ENCODE measurements at places on chromosomes 4 and X.
A peak's percentile ranks its signal among the peaks of the same experiment; 100 is the strongest.

- DNase-seq = peak; percentile 11
- no peaks in the 10 kb centered on the region for H3K27me3 ChIP-seq
- H3K4me3 ChIP-seq = peak overlapping the region; percentile 74
- H3K36me3 ChIP-seq = peaks cover 4% of the 10 kb centered on the region
Observed at GRCh38 chrX:23783589-23784469, 856 bp downstream of the SAT1 start.

- DNase-seq = peak; percentile 38
- no peaks in the 10 kb centered on the region for H3K36me3 ChIP-seq
- no peaks in the 10 kb centered on the region for H3K27me3 ChIP-seq
- no peak overlapping the region for H3K4me3 ChIP-seq
- no peak overlapping the region for H3K27ac ChIP-seq
- H3K4me1 ChIP-seq = peaks cover 4% of the 10 kb centered on the region
Observed at GRCh38 chrX:129637217-129638109, 17.3 kb downstream of the APLN start.

- H3K27me3 ChIP-seq = no peaks in the 10 kb centered on the region
- DNase-seq = no peak
- H3K4me1 ChIP-seq = no peaks in the 10 kb centered on the region
- H3K36me3 ChIP-seq = peaks cover 8% of the 10 kb centered on the region
- H3K27ac ChIP-seq = no peak overlapping the region
Observed at GRCh38 chr4:40875507-40876150, 125.9 kb downstream of the NSUN7 start.

DNA sequence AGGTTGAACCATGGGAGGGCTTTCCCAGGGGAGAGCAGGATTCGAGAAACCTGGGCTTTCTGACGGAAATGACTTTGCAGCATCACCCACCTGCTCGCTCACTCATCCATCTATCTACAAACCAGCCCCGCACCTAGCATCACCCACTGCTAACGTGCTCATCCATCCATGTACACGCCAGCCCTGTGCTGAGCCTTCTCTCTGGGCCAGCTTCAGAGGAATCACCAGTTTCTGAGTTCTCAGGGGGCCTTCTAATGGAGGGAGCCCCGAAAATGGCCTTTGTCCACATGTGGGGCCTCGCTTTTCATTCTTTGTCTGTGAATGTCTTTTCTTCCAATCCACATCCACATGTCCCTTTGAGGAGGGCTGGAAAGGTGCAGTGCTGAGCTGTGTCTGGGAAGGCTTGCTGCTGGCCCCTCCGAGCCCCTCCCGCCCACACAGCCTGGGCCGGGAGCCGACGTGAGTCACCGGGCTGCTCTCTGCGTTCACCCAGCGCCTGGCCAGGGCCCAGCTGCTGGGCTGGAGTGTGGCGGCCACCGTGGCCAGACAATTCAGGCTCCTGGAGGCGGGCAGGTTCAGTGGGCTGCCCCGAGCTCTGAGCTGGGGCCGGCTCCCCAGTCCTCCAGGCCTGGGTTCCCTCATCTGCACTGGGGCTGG is 14.7 kb downstream of the SORCS2 start:
- peak overlapping the region; percentile 35 for H3K27ac ChIP-seq
- H3K36me3 ChIP-seq = no peaks in the 10 kb centered on the region
- H3K4me1 ChIP-seq = peaks cover 25% of the 10 kb centered on the region

DNA sequence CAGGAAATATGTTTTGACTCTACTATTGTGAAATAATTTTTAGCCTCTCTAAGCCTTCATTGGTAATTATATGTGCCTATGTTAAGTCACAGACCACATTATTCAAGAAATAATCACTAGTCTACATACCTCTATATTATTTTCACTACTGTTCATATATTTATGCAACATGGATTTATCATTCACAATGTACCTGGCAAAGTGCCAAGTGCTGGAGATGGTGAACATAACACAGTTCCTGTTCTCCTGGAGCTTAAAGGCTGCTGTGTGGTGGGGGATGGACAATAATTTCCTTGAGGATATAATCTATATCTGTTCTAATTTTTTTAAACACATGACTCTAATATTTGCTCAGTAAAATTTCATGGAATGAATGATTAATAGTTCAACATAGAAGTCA is 527.7 kb upstream of the CXorf51A start:
- no peaks in the 10 kb centered on the region for H3K36me3 ChIP-seq
- DNase-seq = no peak
- H3K4me1 ChIP-seq = no peaks in the 10 kb centered on the region
- no peak overlapping the region for H3K27ac ChIP-seq
- H3K4me3 ChIP-seq = no peak overlapping the region

DNA sequence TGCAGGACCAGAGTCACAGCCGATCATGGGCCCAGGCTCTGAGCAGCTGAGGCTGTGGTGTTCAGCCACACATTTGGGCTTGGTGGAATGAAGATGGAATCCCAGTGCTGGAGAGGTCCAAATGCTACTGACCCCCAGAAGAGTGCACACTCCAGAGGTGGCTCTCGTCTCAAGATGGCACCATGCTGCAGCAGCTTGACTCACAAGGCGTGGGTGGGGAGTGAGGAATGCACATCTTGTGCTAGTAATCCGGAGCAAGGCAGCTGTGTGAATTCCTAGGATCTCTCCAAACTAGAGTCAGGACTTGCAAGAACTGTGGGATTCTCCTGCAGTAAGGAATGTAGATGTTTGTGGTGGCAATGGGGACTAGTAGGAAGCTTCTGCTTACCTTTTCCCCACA is 28.7 kb downstream of the RAB28 start:
- H3K27me3 ChIP-seq = no peaks in the 10 kb centered on the region
- H3K4me3 ChIP-seq = no peak overlapping the region
- H3K27ac ChIP-seq = no peak overlapping the region

- H3K36me3 ChIP-seq = no peaks in the 10 kb centered on the region
- H3K4me1 ChIP-seq = no peaks in the 10 kb centered on the region
- no peaks in the 10 kb centered on the region for H3K27me3 ChIP-seq
- DNase-seq = peak; percentile 82
Observed at GRCh38 chrX:54357414-54358377, at the start of gene WNK3. Gene WNK3 (minus strand): TSS chrX:54358046.

DNA sequence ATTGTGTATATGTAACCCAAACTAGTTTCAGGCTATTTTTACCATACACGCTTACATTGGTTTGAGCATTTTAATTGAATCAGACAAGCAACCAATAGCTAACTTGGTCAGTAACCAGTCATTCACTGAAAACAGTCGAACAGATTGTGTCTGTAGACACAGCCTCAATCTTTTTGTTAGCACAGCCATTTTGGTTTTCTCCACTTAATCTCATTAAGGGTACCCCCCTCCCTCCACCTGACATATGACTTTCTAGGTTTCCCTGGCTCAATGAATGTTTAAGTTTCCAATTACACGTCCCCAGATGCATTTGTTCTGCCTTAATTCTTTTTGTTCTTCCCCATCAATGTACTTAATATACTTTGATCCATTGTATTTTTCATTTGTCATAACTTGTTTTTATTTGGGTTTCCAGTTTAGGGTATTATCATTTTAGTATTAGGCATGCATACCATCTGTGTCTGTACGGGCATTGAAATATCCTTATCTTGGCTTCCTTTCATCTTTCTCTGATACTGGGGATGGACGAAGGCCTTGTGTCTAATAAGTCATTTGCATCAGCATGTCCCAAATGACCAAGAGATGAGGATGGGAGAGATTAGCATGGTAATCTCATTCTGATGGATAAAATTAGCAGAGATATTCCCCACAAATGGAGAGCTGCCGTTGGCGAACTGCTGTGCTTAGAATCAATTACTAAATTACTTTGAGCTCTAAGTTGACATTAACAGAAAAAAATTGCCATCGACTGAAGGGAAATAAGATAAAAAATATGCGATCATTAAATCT is 35.9 kb upstream of the PHOX2B start:
- no peaks in the 10 kb centered on the region for H3K36me3 ChIP-seq
- H3K4me3 ChIP-seq = no peak overlapping the region
- DNase-seq = no peak
- no peak overlapping the region for H3K27ac ChIP-seq
- H3K27me3 ChIP-seq = no peaks in the 10 kb centered on the region

DNA sequence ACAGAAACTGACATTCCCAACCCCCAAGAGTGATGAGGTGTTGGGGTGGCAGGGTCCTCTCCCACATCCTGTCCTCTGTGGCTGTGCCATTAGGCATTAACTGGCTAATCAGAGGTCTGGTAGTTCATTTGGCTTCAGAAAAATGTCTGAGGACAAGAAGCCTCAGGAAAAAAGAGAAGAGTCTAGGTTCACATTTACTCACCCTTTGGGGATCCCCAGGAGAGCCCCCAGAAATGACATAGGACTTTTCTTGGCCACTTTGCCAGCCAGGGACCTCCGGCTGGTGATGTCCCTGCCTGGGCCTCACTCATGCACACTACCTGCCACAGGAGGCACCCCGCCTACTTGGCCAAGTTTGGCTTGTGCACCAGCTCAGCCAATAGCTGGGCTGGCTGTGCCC is 173.0 kb downstream of the RBM46 start:
- no peak for DNase-seq
- no peak overlapping the region for H3K27ac ChIP-seq

DNA sequence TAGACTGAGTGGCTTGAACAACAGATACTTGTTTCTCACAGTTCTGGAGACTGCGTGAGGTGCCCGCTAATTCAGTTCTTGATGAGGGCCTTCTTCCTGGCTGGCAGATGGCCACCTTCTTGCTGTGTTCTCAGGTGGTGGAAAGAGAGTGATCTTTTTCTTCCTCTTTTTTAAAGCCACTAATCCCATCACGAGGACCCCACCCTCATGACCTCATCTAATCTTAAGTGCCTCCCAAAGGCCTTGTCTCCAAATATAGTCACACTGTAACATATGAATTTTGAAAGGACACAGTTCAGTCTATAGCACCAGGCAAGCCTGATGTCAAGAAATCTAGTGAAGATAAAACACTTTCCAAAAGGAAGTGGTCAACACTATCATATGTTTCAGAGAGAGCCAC is 12.4 kb downstream of the VAMP7 start:
- no peak overlapping the region for H3K4me3 ChIP-seq
- no peak for DNase-seq
- no peaks in the 10 kb centered on the region for H3K4me1 ChIP-seq
- peaks cover 2% of the 10 kb centered on the region for H3K36me3 ChIP-seq
- H3K27ac ChIP-seq = no peak overlapping the region

DNA sequence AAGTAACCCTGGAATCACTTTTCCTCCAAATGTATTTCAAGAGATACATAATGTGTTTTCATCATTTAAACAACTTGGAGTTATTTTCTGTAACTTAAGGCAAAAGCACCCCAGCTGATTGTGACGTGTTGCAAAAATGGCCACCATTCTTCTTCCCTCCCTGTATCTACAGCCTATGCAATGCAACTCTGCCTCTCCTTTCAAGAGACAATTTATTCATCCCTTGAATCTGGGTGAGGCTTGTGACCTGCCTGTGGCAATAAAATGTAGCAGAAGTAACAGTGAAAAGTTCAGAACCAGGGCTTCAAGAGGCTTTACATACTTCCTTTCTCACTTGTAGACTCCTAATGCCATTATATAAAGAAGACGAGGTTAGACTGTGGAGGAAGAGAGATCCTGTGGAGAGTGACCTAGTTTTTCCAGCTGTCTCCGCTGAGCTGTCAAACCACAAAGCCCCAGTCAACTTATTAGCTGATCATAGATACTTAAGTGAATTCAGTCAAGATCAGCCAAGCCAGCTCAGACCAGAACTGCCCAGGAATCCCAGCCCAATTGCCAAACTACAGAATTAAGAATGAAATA is 81.0 kb upstream of the KLF3 start:
- H3K4me3 ChIP-seq = no peak overlapping the region
- peaks cover 26% of the 10 kb centered on the region for H3K4me1 ChIP-seq
- no peaks in the 10 kb centered on the region for H3K36me3 ChIP-seq
- DNase-seq = peak; percentile 63
- no peaks in the 10 kb centered on the region for H3K27me3 ChIP-seq

DNA sequence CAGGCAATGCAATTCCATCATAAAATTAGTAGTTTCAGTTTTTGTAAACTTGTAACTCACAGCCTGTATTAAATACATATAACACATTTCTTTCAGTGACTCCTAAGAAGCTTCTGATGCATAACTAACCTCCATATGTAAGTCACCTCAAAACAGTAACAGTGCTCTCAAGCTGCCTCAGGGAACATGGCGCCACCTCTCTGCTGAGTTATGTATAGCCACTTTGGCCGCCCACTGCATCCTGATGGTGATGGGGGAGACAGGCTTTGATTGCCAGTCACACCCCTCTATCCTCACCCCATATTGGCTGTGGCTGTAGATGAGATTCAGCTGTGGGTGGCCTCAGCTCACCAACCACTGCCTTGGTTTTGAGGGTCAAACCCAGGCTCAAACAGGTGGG is 54.3 kb downstream of the LRBA start:
- no peaks in the 10 kb centered on the region for H3K36me3 ChIP-seq
- no peak overlapping the region for H3K4me3 ChIP-seq
- H3K27me3 ChIP-seq = no peaks in the 10 kb centered on the region
- H3K4me1 ChIP-seq = no peaks in the 10 kb centered on the region

DNA sequence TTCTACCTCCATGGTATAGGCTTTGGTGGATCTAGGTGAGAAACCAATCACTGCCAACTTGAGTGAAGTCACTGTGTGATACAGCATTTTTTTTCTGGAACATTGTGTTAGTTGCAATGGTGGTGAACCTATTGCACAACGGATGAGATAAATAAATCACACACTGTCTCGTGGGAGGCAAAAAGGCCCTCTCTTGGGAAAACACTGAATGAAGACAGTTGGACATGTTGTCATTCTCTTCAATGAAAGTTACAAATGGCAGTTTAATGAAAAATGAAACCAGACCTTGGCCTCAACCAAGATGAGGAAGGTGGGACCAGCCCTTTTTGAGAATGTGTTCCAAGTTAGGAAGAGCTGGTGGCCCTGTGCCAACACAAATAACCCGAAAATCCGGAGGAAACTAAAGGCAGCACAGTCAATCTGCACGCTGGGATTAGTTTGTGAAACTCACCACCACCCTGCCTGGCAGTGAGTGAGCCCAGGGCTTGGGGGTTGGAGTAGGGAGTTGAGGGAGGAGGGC is 5.4 kb upstream of the ADGRG2 start:
- no peak overlapping the region for H3K27ac ChIP-seq
- DNase-seq = peak; percentile 78
- no peak overlapping the region for H3K4me3 ChIP-seq
- H3K36me3 ChIP-seq = no peaks in the 10 kb centered on the region

GRCh38 chr4:148053298-148054003 is 321.6 kb downstream of the ARHGAP10 start:
- peaks cover 32% of the 10 kb centered on the region for H3K4me1 ChIP-seq
- no peak overlapping the region for H3K4me3 ChIP-seq
- H3K27me3 ChIP-seq = no peaks in the 10 kb centered on the region
- peak; percentile 25 for DNase-seq
- H3K36me3 ChIP-seq = peaks cover 6% of the 10 kb centered on the region
- no peak overlapping the region for H3K27ac ChIP-seq

DNA sequence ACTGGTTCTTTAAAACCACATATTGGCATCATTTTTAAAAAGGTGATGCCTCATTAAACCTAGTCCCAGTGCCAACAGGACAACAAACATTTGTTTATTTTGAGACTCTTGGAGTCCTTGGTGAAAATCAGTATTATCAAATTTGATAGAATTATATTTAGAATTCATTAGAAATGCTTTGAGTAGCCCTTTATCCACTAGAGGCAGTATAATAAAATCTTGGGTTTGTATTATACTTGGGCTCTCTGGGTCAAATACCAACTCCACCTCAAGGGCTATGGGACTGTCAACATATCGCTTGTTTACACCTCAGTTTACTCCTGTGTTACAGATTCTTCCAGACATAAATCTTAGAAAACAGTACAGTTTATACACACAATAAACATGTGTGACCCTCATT is 335.7 kb upstream of the FSTL5 start:
- no peaks in the 10 kb centered on the region for H3K4me1 ChIP-seq
- no peak overlapping the region for H3K4me3 ChIP-seq
- no peaks in the 10 kb centered on the region for H3K36me3 ChIP-seq
- no peak for DNase-seq
- H3K27ac ChIP-seq = no peak overlapping the region
